ENCODE measurements at places on chromosomes 2 and 18. TPM values are rescaled to one million over a fixed set of nuclear protein-coding genes. Genes with fewer than 3 reads are reported as not detected.

- DNase-seq: no peak
Observed at GRCh38 chr2:197777823-197778407, 7.2 kb downstream of the BOLL start.

DNA sequence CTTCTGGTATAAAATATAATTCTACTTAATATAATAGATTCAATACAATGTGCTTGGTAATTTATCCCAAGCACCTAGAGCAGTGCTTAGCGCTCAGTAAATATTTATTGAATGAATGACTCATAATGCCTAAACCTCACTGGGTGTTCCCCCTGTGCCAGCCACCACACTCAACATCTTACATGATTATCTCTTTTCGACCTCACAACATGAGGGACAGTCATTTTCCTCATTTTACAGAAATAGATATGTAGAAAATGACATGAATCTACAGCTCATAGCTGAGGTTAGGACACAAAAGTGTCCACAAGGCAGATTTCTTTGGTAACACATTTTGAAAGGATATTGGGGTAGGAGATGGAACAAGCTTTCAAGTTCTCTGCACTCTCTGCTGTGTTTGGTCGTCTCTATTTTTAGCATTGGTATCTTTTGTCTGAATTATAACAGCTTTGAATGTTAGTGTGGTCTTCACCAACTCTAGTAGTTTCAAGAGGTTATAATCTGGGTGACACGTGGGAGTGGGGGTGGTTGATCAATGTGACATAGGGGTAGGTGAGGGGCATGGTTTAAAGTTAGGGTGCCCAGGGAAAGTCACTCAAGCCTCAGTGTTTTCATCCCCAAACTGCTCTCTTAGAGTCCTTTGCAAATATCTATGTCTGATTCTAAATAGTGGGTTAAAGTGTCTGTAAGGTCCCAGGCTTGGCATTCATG lies 9.8 kb downstream of the MYOM1 start:
- no peak for DNase-seq

Gene TIA1
- total RNA-seq: 348 TPM

Gene SLC40A1
- total RNA-seq: not detected

DNA sequence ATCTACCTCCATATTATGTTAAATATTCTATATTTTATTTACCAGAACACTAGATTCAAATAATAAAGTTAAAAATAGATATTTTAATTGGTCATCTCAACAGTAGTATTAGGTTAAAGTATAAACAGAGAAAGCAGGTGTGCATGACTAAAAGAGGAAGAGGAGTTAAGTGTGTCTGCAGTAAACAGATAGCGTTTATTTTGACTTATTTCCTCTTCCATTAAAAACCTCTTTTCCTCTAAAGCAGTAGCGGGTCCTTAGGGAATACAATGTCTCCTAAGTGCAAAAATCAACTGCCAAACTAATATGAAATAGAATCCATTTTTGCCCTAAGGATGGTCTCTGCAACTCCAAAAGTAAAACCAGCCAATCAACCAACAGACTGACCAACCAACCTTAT lies 27.7 kb downstream of the EIF2AK3 start:
- DNase-seq: no peak

GRCh38 chr2:225008179-225008856 lies 34.0 kb downstream of the DOCK10 start:
- DNase-seq: no peak

- no peak for DNase-seq
Observed at GRCh38 chr2:39858677-39859076, 79.6 kb upstream of the THUMPD2 start.

GRCh38 chr2:241984658-241985057 lies 115.1 kb downstream of the RTP5 start:
- DNase-seq: no peak

Gene CCDC102B
- total RNA-seq: 14.1 TPM

GRCh38 chr2:43165378-43166069 lies 60.9 kb downstream of the ZFP36L2 start:
- no peak for DNase-seq

DNA sequence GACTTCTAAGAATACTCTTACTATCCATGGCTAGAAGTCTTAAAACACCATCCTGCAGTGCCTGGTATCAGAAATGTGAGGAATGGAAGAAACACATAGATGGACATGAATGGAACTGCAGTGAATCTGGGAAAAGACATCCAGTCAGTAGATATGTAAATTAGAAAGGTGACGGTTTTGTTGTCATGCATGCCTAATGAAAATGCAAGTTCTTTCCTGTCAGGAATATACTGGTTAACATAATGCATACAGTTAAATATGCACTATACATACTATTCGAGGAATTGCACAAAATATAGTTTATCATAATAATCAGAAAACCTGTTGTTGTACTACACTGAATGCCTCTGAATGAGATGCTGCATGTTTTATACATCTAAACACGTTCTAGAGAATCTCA lies 190.6 kb upstream of the ITGA4 start:
- no peak for DNase-seq

Gene FBLN7
- total RNA-seq: 18.4 TPM

DNA sequence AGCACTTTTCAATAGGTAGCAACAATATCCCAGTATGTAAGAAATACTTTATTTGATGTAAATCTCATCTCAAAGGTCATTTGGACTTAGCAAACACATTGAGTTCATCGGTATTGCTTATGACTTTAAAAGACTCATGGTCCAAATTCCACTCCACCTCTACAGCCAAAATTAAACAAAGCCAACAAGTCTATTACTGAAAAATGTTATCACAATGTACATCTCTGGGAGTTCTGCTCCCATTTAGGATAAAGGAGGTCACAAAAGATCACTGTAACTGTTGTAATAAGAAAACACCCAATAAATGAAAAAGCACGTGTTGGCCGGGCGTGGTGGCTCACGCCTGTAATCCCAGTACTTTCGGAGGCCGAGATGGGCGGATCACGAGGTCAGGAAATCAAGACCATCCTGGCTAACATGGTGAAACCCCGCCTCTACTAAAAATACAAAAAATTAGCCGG lies 50.0 kb downstream of the ESCO1 start:
- no peak for DNase-seq

GRCh38 chr2:176445956-176446355 lies 176.7 kb downstream of the MTX2 start:
- DNase-seq: no peak

Gene ERBB4
- total RNA-seq: 1.5 TPM

Gene SRBD1
- total RNA-seq: 37.2 TPM

GRCh38 chr18:11654736-11655605 lies 34.1 kb upstream of the GNAL start:
- peak; percentile 79 for DNase-seq

- no peak for DNase-seq
Observed at GRCh38 chr2:42028571-42029148, 19.2 kb upstream of the PKDCC start.

DNA sequence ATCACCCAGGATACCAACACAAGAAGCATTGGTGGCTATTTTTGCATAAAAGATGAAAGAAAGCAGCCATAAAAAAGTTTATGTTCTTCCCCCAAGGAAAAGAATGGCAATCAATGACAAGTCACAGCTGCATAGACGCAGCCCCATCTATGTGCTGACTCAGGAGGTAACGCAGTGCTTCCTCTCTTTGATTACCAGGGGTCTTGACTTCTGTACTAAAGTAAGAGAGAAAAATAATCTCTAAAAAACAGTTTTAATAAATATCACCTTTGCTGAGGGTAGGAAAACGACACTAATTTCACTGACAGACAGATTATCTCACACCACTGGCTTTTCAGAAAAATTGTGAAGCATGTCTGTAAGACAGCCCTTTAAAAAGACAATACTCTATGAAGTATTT lies 33.9 kb upstream of the EVA1A start:
- no peak for DNase-seq

DNA sequence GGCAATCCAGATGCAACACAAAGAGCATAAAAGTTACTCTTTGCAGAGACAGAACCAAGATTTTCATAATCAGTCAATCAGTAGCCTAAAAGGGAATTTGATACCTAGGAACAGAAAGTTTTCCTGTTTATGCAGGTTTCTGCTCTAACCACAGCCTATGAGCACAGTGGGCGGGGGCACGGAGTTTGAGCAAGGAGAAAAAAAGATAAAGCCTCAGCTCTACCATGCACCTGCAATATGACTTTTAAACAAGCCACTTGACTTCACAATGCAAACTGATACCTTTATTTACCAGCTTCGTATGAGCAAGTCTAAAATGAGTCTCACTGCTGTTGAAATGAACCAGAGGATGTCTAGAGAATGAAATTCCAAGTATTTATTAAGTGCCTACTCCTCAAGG lies 5.6 kb upstream of the LRATD1 start:
- no peak for DNase-seq

GRCh38 chr18:36376361-36376760 lies 78.8 kb downstream of the FHOD3 start:
- no peak for DNase-seq

- peak; percentile 30 for DNase-seq
Observed at GRCh38 chr2:148565272-148565894, 79.2 kb upstream of the EPC2 start.

DNA sequence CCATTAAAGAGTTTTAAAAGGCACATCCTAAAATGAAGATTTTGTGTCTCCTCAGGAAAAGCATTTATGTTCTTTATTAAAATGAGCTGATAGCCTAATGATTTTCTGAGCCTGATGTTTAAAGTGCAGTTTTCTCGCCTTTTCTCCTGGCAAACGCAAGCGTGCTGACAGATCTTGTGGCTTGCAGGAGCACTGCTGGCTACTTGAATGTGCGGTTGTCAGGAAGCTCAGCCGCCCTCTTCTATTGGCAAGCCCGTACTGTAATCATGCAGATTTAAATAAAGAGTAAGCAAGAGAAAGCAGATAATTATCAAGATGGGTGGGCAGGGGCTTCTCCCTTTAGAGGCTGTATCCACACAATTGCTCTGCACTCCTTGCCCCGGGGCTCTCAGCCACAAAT lies 139.5 kb upstream of the SPHKAP start:
- DNase-seq: no peak

DNA sequence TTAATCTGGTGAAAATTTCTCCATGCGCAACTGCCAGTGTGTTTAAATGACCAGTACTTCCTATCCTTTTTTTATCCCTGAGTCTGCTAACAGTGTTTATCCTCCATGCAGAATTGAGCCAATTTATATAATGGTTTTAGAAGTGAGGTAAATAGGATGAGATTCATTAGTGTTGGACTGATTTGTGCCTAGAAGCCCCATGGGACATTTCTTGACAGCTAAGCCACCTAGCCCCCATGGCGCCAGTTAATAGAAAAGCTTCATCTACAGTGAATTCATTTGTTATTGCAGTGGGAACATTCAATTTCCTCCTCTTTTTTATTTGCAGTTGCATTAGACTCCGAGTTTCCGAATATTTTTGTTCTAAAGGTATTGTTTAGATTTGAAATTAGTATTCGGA lies 175.6 kb downstream of the ARL6IP6 start:
- DNase-seq: no peak
